Amygdala (tissue), 56 donors: ENCODE measurements at places on chromosomes 7 and 10.

DNA sequence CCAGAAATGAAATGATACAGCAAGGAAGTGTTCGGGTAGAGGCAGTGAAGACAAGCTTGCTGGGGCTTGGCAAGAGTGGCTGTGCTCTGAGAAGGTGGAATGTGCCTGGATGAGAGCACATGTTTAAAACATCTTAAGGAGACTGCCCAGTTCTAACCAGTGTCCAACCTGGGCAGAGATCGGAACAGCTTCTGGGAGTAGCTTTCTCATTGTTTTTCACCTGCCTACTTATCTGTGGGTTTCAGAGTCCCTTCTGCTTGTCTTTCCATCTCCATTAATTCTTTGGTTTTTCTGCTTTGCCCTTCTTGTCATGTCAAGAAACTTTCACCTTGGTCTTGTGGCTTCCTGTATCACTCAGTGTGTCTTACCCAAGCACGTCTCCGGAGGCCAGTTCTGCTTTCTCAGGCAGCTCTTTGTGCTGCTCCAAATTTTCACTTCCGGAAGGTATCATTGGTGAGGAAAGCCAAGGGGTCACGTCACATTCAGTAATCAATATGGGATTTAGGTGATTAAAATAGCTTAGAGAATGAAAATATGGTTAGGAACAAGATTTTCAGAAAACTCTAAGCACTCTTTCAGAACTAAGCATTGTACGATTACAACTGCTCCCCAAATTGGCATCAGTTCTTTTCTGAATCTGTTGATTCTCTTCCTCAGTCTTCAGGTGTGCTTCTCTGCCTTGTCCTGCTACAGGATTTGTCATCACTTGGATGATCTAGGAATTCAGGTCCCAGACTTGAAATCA is 5.5 kb upstream of the LAMB4 start:
- no peak for DNase-seq

DNA sequence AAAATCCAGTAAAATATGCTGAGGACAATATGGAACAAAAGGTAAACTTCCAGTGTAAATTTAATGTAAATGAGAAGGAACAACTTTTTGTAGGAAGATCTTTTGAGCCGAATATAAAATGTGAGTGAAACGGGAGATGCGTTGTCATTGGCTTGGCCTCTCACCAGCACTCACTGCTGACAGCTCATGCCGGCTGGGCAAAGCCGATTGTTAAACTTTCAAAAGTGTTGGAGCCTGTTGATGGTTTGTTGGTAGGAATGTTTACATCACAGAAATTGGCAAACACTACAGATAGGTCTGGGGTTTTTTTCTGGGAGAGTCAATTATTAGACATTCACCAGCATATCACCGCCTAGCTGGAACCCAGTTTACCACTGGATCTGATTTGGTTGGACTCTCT is 6.1 kb downstream of the PSTK start:
- DNase-seq: no peak

GRCh38 chr10:96415150-96415890 is 56.5 kb upstream of the OPALIN start:
- no peak for DNase-seq

DNA sequence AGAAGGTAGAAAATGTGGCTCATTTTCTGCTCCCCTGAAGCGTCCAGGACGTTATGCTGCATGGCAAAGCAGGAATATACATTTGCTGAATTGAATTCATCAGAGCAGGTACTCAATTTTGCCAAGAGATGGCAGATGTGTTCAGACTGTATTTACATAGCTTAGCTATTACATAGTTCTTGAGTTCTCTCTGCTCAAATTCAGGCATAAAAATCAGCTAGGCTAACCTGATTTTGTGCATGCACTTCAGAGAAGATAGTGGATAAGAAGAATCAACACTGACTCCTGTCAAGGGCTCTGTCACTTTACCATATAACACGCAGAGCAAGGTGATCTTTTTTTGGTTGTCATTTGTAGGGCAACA is 209.2 kb upstream of the FAM3C start:
- no peak for DNase-seq

DNA sequence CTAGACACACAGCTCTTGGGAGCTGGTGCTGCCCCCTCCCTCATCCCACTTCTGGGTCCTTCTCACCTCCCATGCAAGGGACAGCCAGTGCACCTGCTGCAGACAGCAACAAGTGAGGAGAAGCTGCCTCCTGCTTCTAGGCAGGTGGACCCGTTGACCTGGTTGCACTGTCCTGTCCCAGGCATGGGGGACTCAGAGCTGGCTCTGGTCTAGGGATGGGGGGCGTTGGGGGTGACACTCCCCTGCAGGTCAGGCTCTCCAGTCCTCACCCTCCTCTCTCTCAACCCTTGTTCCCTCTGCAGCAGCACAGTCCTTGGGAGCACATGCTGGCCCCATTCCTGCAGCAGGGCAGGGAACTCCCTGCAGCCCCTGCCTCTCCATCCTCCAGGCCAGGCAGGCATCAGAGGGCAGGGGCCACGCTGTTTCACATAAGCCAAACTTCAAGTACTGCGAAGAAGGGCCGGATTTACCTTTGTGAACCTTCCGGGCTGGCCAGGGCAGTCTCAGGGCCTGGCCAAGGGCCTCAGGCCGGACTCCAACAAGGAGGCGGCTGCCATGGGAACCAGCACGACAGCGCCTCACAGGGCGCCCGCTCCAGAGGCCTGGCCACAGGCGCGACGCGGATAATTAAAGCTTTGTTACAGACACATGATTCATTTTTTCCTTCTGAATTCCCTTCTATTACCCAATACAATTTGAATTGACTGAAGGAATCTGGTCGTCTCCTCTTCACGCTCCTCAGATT is 48.5 kb downstream of the RASGEF1A start:
- peak; percentile 37 for DNase-seq

DNA sequence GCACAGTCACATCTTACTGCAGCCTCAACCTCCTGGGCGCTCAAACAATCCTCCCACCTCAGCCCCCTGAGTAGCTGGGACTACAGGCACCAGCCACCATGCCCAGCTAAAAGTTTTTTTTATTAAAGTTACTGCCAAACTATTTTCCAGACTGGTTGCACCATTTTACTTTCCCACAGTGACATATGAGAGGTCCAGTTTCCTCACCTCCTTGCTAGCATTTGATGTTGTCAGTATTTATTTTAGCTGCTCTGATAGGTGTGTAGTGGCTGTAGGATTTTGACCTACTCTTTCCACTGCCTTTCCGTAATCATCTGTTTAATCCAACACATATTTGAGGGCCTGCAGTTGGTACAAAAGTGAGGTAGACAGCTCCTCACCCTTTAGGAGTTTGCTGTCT is 5.4 kb upstream of the UBE3C start:
- no peak for DNase-seq

DNA sequence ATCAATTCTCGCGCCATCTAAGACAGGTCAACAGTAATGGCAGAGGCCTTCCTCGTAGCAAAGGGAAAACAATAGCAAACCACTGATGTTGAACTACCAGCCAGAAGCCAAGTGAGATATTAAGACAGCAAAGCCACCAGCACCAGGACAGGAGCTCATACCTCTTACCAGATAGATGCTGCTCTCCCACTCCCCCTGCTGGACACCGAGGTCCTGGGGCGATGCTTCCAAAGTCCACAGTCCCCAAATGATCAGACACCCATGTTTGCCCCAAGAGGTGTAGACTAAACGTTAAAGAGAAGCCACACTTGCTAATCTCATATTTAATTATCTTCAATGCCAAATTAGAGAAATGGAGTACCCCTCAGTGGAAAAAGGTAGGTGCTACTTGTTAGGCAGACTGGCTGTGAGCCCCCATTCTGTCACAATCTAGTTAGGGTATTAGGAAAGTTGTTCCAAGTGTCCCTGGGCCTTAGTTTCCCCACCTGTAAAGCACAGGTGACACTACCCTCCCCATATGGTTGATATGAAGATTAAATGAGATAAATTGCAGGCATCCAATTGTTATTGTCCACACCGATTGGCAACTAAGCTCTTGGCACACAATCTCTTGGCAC is 39.9 kb downstream of the TOMM7 start:
- DNase-seq: no peak

DNA sequence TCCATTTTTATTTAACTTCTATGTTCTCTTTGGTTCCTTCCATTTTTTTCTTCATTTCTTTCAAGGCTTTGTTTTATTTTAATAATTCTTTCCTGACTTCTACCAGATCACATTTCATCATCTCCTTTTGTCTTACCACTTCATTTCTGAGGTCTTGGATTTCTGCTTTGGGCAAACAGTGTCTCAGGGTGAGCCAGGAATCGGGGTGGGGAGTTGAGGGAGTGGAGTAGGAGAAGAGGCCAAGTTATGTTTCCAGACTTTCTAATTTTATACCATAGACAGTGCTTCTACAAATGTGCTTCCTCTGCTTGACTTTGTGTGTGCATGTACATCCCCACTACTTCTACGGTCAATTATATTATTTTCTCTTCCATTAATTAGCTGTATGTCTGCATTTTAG is 112.1 kb downstream of the PRKG1 start:
- DNase-seq: no peak

- no peak for DNase-seq
Measured at GRCh38 chr7:44224080-44224973, 23.5 kb downstream of the YKT6 start.

GRCh38 chr7:32074787-32075585 is 4.8 kb upstream of the PDE1C start:
- peak; percentile 56 for DNase-seq

DNA sequence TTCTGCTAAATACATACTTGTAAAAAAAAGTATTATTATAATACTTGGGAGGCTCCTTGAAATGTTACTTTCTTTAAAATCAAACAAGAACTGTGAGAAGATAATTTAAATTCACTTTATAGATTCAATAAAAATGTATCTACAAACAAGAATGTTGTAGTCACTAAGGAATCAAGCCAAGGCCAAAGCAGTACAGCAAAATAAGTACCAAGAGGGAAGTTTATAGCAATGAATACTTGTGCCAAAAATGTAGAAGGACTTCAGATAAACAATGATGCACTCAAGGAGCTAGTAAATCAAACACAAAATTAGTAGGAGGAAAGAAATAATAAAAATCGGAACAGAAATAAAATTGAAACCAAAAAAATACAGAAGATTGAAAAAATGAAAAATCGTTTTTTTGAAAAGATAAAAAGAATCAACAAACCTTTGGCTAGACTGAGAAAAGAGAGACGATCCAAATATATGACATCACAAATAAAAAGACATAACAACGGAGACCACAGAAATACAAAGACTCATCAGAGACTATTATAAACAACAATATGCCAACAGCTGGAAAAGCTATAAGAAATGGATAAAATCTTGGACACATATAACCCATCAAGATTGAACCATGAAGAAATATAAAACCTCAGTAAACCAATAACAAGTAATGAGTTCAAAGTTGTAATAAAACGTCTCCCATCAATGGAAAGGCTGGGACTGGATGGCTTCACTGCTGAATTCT is 286.0 kb upstream of the TMEM229A start:
- DNase-seq: no peak

- no peak for DNase-seq
Measured at GRCh38 chr7:22882106-22882505, 59.5 kb upstream of the TOMM7 start.

GRCh38 chr7:82527851-82528250 is 84.3 kb upstream of the CACNA2D1 start:
- DNase-seq: no peak

DNA sequence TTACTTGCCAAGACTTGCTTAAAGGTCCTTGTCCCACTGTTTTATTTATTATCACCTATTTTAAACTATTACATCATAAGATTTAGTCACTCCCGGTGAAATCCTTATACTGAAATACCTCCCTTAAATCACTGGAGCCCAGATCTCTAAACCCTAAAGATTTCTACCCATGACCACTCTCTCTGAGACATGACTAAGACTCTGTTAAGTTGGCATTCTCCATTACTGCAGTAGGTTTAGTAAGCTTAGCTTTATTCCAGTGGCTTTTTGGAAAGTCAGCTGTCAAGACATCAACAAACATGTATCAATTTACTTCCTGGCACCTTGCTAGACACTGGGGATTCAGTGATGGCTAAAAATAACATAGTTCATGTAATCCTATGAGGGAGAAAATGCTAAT is 874.2 kb downstream of the KCNMA1 start:
- no peak for DNase-seq

- no peak for DNase-seq
Measured at GRCh38 chr7:121530227-121531174, 134.4 kb upstream of the FAM3C start.

- DNase-seq: no peak
Measured at GRCh38 chr10:77152256-77152655, 485.4 kb downstream of the KCNMA1 start.

- DNase-seq: no peak
Measured at GRCh38 chr7:46478046-46478445, 557.0 kb upstream of the IGFBP3 start.
